Effector memory CD4-positive, alpha-beta T cell (primary cell): ENCODE measurements at places on chromosomes 2 and 18.

DNA sequence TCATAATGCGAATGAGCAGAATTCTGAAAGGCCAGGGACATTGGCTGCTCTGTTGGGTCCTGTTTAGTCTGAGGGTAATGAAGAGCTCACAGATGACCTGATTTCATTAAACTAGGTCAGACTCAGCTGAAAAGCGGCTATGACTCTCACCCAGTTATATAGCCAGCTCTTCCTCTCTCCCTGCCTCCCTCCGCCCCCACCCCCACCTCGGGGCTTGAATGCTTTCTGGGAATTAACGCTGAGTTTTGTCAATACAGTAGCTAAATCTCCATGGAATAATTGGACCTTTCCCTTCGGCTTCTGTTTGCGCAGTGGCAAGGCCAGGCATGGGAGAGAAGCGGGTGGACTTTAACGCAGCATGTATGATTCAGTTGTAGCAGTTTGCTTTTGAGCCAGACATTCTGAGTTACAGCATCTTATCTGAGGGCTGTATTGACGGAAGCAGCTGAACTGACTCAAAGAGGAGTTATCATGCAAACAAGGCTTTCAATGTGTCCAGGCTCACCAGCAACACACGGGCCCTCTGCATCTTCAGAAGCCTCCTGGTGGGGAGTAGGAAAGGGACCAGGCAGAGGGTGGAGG is 110.6 kb downstream of the MYCN start:
- DNase-seq: no peak

DNA sequence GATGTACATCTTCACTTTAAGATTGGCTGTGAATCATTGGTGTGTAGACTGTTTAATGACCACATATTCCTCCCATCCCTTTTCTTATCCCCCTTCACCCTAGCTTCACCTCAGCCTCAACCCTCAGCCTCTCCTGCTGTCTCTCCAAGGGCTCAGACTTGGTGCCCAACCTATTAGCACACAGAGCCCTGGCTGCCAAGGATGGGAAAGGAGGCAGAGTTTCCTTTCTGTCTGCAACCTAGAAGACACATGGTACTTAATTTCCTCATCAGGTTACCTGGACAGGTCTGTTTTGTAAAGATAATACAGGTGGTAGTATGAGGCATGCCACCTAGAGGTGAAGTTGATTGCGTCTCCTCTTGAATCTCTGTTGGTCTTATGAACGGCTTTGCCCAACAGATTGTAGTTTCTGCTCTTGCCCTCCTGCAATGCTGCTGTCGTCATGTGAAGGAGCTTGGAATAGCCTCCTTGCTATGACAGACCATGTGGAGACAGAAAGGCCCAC is 44.5 kb upstream of the RMND5A start:
- no peak for DNase-seq

- no peak for DNase-seq
Measured at GRCh38 chr2:15084826-15085489, 452.4 kb downstream of the LRATD1 start.

DNA sequence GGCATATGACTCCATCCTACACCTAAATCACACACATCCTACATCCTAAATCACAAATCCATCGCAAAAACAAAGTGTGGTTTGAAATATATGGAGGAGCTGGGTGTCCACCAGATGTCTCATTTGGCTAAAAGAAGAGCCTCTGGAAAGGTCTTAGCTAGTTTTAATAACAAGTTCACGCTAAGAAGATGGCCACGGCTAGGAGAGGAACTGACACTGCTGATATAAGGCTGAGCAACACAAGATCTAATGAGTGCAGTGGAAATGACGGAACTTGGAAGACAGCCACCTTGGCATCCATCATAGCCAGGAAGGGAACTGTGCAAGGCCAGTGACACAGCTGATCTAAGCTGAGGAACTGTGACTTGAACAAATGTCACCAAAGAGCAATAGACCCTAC is 60.0 kb upstream of the AGAP1 start:
- DNase-seq: no peak
